ENCODE measurements at places on chromosomes 13 and 19.

GRCh38 chr13:43484432-43485225, 302.1 kb downstream of the ENOX1 start:
- DNase-seq, result no peak

- DNase-seq, result no peak
Observed at GRCh38 chr13:45051315-45051714, 62.0 kb downstream of the GPALPP1 start.

- DNase-seq, result no peak
Observed at GRCh38 chr19:5099701-5100221, 130.8 kb downstream of the KDM4B start.

DNA sequence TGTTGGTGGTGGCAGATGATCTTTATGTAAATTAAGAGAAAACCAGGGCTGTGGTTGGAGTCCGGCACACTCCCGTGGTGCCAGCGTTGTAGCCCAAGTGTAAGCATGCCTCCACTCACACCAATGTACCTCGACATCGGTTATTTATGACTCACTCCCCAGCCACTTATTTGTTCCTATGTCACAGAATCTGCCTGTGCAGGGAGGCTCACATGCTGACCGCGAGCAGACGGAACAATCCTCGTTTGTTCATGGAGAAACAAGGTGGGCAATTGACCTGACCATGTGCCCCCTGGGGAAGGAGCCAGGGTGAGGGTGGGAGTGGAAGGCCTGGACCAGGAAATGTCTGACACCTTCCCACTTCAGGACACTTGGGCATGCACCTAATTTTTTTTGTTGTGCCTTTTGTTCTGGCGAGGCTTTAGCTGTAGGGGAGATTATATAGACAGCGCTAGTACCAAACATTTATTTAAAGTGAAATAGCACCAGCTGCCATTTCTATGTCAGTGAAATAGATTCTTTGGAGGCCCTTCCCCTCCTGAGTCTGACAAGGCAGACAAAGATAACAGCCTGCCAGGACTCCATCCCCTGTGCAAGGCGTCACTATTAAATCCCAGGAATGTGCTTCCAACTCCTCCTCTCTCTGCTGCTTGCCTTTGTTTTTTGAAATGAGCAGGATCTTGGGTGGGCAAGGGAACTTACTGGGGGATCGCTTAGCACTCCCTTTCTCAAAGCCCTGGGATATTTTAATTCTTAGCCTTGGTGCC, 394.2 kb downstream of the FGF9 start:
- DNase-seq, result no peak

- DNase-seq, result no peak
Observed at GRCh38 chr13:49527123-49527522, 31.4 kb downstream of the PHF11 start.

DNA sequence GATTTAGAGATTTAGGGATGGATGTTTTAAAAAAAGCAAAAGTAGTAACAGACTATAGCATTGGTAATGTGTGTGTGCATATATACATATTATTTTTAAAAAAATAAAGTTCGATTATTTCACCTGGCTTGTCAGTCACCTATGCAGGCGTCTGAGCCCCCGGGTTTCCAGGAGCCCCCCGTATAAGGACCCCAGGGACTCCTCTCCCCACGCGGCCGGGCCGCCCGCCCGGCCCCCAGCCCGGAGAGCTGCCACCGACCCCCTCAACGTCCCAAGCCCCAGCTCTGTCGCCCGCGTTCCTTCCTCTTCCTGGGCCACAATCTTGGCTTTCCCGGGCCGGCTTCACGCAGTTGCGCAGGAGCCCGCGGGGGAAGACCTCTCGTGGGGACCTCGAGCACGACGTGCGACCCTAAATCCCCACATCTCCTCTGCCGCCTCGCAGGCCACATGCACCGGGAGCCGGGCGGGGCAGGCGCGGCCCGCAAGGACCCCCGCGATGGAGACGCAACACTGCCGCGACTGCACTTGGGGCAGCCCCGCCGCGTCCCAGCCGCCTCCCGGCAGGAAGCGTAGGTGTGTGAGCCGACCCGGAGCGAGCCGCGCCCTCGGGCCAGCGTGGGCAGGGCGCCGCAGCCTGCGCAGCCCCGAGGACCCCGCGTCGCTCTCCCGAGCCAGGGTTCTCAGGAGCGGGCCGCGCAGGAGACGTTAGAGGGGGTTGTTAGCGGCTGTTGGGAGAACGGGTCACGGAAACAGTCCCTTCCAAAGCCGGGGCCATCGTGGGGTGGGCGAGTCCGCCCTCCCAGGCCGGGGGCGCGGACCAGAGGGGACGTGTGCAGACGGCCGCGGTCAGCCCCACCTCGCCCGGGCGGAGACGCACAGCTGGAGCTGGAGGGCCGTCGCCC, 840 bp upstream of the CCNA1 start:
- no peak for DNase-seq

- no peak for DNase-seq
Observed at GRCh38 chr19:4774136-4774535, 17.4 kb upstream of the FEM1A start.

DNA sequence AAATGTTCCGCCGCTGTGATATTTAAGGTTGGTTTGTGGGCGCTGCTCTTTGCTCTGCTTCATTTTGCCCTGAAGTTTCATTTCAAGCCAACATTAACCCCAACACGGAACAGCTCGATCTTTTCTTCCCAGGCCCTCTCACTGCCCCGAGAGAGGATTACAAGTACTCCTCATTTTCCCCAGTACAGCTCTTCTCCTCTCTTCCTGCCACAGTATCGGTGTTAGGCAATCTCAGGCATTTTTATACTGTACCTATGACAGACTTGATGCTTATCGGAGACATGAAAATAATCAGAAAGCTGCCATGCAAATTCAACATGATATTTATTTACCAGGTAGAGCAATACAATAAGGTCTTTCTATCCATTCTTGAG, 1.3 kb upstream of the EDNRB start:
- no peak for DNase-seq

DNA sequence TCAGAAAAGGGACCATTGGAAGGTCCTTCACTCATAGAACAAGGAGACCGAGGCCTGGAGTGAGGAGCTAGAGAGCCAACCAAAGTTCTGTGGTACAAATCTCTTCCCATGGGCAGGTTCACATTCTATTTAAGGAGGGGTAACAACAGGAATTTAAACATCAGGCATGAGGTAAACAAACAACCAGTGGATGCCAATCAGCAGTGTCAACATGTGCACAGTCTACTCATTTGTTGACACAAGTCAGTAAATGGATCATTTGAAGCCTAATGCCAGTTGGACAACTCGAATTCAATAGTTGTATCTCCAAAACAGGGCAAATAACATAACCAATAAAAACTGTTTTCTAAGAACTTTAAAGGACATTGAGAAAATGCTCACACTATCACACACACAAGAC, 6.3 kb upstream of the DOCK9 start:
- no peak for DNase-seq

DNA sequence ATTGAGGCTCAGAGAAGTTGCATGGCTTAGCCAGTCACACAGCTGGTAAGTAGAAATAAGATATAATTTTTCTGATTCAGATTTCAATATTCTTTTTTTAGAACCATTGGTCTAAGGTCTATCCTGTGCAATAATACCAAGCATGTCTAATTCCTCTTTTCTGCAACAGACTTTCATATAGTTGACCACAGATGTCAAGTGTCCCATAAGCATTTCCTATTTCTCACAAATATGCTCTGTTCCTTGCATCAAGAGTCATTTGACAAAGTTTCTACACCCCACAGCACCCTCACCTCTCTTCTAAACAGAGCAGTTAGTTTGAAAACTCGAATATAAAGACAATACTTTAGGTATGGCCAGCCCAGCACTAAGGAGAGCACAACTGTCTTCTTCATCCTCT, 26.8 kb upstream of the SACS start:
- DNase-seq, result no peak

DNA sequence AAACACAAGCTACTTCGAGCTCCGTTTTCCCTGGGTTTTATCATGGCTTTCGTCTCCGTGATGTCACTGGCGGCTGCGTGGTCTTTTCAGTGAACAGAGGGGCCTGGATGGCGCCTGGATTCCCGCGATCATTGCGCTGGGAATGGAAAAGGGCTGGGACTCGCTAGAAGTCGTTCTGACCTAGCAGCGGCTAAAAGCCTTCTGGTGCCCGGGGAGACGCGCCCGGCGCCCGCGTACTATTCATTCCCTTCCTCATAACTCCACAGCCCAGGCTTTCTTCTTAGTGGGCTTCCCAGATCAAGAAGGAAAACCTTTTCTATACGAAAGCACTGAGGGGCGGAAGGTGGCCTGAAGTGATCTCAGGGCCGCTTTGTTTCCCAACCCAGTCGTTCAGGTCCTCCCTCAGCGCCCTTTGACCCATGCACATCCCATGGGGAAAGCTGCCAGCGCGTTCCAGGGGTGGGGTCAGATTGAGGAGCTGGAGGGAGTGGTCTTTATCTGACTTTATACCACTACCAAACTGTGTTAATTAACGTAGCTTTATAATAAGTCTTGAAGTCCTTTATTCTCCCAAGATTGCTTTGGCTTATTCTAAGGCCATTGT, 96.6 kb downstream of the ELF1 start:
- no peak for DNase-seq

DNA sequence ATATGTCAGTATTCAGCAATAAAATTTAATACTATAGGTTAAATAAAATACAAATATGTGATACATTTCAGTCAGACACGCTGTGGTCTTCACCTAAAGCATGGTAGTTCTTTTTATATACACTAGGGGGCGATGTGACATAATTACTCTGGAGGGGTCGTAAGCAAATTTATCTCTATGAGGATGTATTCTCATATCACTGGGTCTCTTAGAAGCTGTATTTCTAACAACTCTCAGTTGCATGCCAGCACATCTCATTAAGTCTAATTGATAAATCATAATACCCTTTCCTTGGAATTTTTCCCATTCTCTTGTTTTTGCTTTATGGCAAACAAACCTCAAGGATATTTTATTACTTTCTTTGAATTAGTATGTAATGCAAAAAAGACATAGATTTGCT, 3.9 kb upstream of the PCDH17 start:
- no peak for DNase-seq

DNA sequence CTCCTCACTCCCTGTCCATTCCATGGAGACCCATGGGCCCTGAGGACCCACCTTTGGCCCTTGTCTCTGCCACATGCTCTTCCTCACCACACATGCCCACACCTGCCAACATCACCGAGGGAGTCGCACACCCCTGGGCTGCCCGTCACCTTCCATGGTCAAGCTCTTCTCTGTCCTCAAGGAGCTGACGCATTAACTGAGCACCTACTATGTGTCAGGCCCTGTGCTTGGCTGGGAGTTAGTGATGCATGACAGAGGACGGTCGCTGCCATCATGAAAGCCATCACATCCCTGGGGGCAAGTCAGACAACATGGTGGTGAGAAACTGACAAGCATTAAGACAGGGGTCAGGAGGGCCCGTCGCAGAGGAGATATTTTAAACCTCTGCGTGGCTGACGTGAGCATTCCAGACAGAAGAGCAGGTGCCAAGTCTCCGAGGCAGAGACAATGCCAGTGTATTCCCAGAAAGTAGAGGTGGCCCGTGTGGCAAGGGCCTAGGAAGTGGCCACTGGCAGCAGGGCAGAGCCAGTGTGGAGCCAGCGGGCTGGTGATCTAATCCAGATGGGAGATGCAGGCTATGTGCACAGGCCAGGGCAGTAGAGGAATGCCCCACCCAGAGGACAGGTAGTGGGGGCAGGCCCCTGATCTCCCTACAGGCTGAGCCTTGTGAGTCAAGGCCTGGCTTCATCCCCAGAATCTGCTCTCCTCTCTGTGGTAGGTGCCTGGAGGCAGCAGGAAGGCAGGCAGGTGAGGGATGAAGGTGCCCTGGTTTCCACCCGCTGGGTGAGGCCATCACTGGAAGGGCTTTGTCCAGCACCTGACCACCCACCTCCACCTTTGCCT, 21.2 kb downstream of the ELAVL1 start:
- DNase-seq, result no peak

DNA sequence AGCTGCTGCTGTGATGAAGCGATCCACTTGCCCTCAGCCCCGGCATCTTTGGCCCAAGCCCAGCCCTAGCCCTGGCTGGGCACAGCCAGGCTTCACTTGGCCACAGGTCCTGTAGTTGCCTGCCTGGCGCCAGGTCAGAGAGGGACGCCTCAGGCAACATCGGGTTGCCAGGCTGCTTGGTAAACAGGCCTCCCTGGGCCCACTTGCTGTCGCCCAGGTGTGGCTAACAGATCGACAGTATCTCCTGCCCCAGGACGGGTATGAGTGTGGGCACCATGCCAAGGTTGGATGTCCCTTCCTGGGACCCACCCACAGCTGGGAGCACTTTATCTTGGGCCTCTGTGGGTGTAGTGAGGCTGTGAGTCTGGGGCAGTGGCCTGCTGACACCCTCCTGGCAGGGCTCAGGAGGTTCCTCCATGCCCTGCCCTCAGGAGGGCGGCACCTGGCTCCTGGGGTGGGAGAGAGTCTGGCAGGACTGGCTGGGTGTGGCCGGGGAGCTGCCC, 27.8 kb downstream of the CARM1 start:
- no peak for DNase-seq

DNA sequence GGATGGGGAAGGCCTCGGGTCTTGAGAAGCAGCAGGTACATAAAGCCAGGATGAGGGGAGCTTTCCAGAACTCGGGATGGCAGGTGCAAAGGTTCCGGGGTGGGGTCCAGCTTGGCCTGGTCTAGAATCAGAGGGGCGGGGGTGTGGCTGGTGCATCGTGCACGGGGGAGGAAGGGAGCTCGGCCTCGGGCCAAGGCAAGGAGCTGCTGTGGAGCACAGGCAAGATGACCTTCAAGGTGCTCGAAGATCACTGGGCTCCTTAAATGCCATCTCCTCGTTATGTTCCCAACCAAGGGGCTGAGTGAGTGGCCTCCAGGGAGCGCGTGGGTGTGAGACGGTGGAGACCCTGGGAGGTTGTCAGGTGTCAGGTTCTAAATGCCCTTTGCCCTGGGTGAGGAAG, 16.1 kb upstream of the SIGLEC11 start:
- DNase-seq, result no peak

- DNase-seq, result no peak
Observed at GRCh38 chr19:54262066-54262465, 5.0 kb upstream of the LILRB5 start.

GRCh38 chr19:2722541-2723344, 1.6 kb upstream of the DIRAS1 start:
- peak; percentile 29 for DNase-seq

- DNase-seq, result no peak
Observed at GRCh38 chr19:17243830-17244617, 1.7 kb downstream of the NR2F6 start.
